ENCODE measurements at places on chromosomes 2 and 18. TPM values are rescaled to one million over a fixed set of nuclear protein-coding genes. Genes with fewer than 3 reads are reported as not detected.

DNA sequence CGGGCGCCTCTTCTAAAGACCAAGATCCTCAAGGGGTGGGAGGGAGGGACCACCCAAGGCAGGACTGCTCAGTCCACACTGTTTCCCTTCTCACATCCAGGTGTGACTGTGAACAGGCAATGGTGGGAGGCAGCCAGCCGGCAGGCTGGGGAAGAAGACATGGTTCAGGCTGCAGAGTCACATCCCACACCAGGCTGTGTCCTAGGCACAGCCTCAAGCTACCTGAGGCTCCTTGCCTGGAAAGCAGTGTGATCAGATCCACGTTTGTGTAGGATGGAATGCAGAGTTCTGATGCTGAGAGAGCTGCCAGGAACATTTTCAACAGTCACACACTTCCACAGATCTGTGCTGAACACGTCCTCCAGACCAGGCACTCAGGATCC, 16.4 kb downstream of the SLC66A2 start:
- H3K27ac ChIP-seq: no peak overlapping the region
- no peak for DNase-seq
- H3K4me3 ChIP-seq: no peak overlapping the region
- H3K4me1 ChIP-seq: no peaks in the 10 kb centered on the region

GRCh38 chr2:226558418-226558817, 241.2 kb downstream of the IRS1 start:
- H3K27me3 ChIP-seq: no peaks in the 10 kb centered on the region
- no peaks in the 10 kb centered on the region for H3K4me1 ChIP-seq
- H3K27ac ChIP-seq: no peak overlapping the region
- no peaks in the 10 kb centered on the region for H3K36me3 ChIP-seq
- no peak overlapping the region for H3K4me3 ChIP-seq

FAM228A gene
- not detected for total RNA-seq

DNA sequence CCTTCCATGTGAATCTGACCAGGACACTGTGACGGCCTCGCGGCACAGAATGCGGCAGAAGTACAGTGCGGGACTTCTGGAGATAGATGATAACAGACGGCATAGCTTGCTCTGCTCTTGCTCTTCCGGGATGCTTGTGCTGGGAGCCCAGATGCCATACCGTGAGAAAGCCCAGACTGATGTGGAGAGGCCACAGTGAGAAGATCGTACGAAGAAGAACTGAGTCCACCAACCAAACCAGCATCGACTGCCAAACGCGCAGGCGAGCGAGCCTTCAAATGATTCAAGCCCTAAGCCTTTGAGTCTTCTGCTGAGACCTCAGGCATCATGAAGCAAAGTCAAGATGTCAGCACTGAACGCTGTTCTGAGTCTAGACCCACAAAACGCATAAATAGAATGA, 33.7 kb downstream of the DTNB start:
- no peak overlapping the region for H3K4me3 ChIP-seq
- no peak for DNase-seq
- H3K4me1 ChIP-seq: no peaks in the 10 kb centered on the region
- H3K36me3 ChIP-seq: no peaks in the 10 kb centered on the region

GRCh38 chr2:177143444-177143843, 69.2 kb upstream of the HNRNPA3 start:
- no peak for DNase-seq
- H3K4me3 ChIP-seq: no peak overlapping the region
- H3K4me1 ChIP-seq: peaks cover 8% of the 10 kb centered on the region
- no peak overlapping the region for H3K27ac ChIP-seq
- peaks cover 13% of the 10 kb centered on the region for H3K27me3 ChIP-seq
- no peaks in the 10 kb centered on the region for H3K36me3 ChIP-seq

DNA sequence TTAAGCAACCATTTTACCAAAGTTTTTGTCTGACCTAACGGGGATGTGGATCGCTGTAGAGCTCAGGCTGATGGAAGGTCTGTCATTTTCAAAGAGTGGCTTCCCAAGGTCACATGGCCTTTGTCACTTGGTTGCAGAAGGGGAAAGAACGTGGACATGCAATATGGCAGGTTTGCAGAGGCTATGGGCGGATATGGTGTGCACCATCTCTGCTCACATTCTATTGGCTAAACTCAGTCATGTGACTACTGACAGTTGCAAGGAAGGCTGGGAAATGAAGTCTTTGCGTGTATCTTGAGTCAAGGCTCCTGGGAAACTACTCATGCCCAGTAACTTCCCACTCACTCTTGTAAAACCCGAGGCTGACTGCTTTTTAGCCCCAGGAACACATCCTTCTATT, 96.8 kb downstream of the ST6GAL2 start:
- no peaks in the 10 kb centered on the region for H3K36me3 ChIP-seq
- H3K27me3 ChIP-seq: no peaks in the 10 kb centered on the region
- no peak overlapping the region for H3K4me3 ChIP-seq
- no peaks in the 10 kb centered on the region for H3K4me1 ChIP-seq
- H3K27ac ChIP-seq: no peak overlapping the region
